Urothelium cell line (cell line): ENCODE measurements at places on chromosomes 7 and 10.

DNA sequence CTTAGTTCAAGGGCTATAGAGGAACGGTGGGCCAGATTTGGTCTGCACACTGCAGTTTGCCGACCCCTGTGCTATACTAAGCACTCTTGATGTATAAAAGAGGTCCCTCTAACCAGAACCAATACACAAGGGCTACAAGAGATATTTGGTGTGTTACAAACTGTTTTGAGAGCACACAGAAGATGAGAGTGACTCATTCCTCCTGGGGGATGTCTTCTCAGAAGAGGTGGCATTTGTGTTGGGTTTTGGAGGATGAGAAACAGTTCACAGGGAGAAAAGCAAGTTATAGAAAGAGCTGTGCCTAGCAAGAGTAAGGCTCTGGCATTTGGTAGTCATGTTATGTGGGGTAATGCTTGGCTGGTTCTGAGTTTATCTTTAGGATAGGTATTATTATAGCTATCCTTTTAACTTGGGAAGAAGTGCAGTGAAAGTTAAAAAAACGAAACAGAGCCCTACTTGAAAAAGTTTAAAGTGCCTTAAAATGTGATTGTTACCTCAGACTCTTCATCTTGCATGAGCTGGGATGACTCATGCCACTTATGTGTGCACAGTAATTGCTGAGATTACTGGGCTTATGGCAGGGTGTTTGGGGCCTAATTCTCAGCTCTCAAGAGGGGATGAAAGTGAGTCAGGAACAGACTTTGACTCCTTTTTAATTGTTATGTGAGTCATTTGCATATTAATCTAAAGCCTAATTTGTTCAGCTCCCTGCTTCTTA, 160.4 kb downstream of the KIF20B start:
- DNase-seq, result peak; percentile 38

DNA sequence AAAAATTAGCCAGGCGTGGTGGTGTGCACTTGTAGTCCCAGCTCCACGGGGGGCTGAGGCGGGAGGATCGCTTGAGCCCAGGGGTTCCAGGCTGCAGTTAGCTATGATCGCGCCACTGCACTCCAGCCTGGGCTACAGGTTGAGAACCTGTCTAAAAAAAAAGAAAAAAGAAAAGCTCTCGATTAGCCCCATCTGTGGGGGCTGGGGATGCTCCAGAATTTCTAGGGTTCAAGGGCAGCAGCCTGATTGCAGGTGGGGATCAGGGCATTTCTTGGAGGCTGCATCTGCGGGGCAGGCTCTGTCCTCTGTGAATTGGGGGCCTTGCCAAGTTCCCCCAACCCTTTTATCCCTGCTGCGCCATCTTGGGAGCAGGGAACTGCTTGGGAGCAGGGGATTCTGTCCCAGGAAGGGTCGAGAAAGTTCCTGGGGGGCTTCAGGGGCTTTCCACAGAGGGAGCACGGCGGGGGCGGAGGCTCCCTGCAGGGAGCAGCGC, 651 bp upstream of the ARPC1A start:
- DNase-seq, result no peak

DNA sequence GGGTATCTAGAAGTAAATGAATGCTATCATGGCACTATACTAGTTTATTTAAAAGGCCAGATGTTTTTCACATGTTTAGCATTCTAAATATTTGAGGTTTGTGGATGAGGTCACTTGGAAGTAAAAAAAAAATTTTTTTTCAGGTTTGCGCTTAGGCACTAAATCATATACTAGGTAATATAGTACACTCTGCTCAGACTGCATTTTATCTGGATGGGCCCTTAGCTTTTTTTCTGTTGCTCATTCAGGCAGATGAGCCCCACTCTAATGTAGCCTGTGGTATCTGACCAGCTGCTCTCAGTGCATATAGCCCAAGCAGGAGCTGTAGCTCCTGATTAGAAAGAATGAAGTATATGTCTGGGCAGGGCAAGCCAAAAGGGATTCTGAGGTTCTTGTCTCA, 210.1 kb downstream of the AUTS2 start:
- DNase-seq, result no peak

- DNase-seq, result no peak
Observed at GRCh38 chr10:97858001-97858439, 8.4 kb downstream of the GOLGA7B start.

GRCh38 chr10:125991392-125991791, 95.0 kb downstream of the FANK1 start:
- DNase-seq, result no peak

- no peak for DNase-seq
Observed at GRCh38 chr7:129730159-129730558, 118.6 kb downstream of the NRF1 start.

DNA sequence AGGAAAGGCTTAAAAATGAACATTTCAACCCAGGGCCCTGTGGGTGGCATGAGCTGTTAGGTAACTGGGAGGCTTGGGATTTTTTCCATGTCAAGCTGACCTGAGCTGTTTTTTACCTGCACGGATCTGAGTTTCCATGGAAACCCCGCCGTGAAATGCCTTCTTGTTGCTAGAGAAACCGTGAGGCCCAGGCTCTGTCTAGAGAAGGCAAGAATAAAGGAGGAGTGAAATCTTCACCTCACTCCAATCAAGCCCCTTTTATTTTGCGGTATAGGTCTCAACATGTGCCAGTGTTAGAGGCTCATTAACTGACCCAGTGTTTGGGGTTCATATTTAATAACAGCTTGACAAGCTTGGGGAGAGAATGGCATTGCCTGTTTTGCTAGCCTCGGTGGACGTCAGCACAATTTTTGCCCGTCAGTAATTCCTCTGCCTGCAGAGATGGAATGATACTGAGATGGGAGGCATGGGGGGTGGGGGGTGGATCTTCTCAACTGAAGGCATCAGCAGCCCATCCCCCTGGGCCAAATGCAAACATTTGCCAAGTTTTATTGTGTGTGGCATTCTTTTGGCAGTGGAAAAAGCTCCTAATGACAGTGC, 48.9 kb upstream of the PDCD4 start:
- no peak for DNase-seq

DNA sequence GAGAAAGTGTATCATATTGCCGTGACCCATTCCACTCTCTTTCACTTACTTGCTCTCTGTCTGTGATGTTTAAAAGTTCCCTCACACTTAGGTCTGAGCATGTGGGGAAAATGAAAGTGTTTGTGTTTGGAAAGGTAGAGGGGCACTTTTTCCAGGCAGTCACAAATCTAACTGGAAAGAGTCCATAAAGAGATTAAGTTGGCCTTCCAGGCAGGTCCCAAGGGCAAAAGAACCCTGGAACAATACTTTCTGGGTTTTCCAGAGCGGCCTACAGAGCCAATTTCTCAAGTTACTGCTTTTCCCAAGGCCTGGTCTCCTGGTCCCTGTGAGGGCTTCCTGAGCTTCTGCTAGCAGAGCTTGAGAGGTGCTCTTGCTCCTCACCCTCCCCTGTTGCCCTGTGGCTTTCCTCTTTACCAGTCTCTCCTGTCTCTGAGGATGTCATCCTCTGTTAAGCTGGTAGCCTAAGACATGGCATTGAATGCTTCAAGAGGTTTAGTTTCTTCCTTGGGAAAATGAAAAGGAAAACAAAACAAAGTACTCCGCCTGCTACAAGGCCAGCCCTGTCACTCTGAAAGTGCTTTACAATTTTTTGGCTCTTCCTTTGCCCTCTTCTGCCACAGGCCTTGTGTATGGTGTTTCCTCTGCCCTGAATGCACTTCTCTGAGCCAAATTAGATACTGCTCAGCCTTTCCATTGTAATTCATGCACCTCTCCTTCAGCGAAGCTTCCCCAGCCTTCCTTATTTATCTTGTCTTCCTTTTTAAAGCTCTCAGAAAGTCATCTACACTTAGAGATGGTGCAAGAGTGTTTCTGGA, 20.1 kb downstream of the TES start:
- no peak for DNase-seq

GRCh38 chr7:70104243-70104642, 506.0 kb downstream of the AUTS2 start:
- DNase-seq, result no peak

GRCh38 chr10:15144788-15145187, 23.7 kb downstream of the NMT2 start:
- no peak for DNase-seq

DNA sequence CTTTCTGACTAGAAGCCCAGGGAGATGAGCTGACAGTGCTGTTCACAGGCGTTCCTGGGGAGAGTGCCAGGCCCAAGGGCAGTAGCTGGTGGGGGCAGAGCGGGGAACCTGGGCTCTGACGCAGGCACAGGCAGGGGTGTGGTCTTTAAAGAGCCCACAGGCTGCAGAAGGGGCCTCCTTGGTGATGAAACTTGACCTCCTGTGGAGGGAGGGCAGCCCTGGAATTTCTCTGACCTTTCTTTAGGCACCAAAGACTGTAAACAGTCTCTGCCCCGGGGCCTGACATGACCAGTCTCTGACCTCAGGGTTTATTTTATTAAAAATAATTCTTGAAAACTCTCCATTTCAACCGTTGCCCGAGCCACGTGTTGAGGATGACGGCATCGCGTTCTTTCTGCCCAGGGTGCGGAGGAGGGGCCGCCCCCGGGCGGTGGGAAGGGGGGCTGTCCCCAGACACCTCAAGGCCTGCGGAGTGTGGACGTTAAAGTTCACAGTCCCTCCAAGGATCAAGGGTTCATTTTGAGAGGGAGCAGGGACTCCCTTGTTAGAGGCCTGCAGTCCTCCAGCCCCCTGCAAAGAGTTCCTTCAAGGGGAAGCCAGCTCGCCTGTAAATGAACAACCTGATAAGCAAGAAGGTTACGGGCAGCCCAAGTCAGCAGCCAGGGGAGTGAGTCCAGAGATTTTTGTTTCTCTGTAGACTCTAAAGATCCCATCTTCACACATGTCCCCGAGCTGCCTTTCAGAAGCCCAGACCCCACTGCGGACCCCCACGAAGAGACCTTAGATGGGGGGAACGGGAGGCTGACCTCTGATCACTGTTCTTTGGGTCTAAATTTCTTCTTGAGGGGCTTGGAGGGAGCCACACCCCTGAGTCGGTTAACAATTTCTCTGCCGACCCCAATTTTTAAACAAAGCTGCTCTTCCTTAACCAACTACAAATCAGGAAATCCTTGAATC, 128.9 kb downstream of the VIPR2 start:
- DNase-seq, result peak; percentile 15

DNA sequence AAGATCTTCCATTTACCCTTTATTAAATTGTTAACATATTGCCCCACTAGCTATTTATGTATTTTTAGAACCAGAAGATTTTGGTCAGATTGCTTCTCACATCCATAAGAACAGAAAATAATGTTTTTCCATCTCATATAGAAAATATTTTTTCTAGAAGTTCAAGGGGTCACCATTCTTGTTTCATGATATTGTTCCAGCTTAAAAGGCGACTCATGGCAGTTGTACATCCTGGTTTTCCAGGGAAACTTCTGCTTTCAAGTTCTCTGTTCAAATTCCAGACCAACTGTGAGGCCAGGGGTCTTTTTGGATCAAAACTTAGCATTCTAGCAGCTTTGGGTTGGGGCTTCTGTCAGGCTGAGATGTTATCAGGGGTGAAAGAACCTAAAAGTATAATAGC, 84.4 kb downstream of the LRRC4 start:
- no peak for DNase-seq

DNA sequence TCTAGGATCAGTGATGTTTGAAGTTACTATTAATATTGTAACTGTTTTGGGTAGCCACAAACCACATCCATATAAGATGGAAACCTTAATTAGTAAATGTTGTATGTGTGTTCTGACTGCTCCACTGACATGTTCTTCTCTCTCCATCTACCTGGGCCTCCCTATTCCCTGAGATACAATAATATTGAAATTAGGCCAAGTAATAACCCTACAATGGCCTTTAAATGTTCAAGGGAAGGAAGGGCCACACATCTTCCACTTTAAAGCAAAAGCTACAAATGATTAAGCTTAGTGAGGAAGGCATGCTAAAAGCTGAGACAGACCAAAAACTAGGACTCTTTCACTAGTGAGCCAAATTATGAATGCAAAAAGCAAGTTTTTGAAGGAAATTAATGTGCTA, 176.4 kb upstream of the ANK3 start:
- DNase-seq, result no peak

- no peak for DNase-seq
Observed at GRCh38 chr7:159253657-159254056, 109.0 kb upstream of the VIPR2 start.

DNA sequence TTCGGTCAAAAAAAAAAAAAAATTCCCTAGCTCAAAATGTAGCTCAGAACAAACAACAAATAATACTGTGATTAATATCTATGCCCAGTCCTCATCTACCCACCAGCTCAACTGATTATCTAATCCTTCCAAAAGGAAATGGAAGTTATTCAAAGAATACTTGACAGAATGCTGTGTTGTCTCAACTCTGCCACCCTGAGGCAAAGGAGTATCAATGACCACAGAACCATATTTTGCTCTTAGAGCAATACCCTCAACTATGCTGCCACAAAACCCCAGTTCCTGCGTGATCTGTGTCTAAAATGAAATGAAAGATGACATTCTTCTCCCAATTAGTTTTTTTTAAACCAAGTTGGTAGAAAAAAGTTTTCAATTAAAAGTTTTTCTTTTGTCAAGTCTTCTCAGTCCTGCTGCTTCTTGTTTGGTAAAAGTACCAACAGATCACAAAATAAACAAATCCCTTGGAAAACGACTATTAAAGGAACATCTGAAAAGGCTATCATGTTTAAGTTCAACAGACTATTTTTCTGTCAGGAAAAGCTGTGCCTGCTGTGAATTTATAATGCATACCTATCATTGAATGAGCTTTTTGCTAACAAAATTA, 21.6 kb downstream of the RBM28 start:
- peak; percentile 10 for DNase-seq

DNA sequence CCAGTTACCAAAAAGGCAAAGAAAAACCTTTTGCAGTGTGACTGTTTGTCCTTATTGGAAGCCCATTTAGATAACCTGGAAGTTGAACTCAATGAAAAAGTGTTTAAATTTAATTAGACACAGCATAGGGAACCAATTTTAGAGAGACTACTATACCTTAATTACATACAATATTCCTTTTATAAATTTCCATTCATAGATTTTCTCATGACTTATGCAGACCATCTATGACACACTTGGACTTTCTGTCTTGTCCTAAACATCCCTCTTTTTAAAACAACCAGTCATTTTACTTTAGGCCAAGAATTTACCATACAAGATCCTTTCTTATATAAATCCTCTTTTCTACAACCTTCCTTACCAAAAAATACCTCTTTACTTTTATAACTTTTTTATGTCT, 61.6 kb downstream of the MTURN start:
- DNase-seq, result no peak

DNA sequence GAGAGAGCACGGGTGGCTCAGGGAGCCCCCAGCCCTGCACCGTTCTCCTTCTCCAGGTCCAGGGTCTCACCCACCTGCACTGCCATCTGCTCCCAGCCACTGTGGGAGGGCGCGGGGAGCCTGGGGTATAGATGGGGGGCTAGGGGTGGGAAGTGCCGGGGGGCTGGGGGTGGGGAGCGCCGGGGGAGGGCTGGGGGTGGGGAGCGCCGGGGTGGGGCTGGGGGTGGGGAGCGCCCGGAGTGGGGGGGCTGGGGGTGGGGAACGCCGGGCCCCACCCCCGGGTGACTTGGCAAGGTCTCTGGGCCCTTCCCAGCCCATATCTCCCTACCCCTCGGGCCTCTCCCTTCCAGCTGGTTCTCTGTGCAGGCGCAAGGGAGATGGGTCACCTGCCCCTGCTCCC, at the start of gene GRIFIN:
Gene GRIFIN (minus strand): TSS at position 101 of the 400 bp plus-strand sequence. CDS start 15 bp downstream, at position 86.
- no peak for DNase-seq
